Tibial artery (tissue), 4 donors: ENCODE measurements at places on chromosomes 7 and 10.
A peak's percentile ranks its signal among the peaks of the same experiment; 100 is the strongest.

DNA sequence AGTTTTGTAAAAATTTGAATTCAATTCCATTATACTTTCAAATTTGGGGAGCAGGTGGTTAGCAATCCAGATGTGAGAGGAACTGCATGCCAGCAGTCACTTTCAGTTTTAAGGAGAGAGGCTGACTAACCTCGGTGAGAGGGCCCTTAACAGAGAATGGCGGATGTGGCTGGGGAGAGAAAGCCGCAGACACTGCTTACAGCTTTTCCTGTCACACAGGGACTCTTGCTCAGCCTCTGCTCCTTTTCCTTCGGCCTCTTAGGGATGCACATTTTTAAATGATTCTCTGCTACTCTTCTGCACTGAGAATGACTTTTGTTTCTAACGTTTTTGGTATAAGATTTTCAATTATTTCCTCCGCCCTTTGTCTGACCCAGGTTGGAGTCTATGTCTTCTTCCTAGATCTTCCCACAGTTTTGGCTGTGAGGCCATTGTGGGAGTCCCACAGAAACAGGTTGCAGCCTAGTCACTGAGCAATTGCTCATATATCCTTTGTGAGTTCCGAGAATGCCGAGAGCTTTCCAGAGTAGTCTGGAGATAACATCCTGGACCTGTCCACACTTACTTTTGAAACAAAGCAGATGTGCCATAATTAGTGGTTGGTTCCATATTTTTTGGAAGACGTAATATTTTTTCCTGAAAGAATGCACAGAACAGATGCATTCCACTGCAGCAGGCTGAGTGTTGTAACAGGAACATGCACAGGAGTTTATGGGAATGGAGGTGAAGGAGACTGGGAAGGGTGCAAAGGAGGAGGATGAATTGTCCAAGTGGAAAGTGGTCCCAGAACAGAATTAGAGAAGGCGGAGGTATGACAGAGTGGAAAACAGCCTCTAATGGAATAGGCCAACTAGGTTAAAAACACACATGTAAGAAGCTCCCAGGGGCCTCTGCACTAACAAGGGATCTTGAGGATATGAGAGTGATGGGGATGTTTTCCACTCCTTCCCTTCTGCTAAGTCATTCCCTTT, 168.0 kb upstream of the ZNF32 start:
- no peak for DNase-seq

- no peak for DNase-seq
Observed at GRCh38 chr7:149474309-149475120, 13.7 kb upstream of the ZNF777 start.

GRCh38 chr7:158355456-158356065, 232.1 kb downstream of the PTPRN2 start:
- peak; percentile 33 for DNase-seq

DNA sequence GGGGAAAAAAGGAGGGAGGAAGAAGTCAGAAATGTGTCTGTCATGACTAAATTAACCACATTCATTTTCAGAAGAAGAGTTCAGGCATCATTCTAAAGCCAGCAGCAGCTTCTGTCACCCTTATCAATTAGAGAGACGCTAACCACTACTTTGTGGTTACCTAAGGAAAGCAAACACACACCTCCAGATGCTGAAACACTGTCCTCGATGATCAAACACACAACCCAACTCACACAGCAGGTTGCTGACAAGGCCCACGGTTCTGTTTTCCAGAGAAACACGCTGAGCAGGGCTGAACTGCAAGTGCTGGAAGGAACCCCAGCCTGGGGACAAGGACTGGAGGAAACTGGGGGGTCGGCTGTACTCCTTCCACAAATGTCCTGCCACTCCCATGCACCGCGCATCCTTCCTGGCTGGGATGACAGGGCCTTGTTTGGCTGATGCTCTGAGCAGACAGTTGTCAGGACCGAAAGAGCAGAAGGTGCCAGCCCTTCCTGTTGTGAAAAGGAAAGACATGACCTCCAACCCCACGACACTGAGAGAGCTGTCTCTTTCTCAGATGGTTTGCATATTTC, 36.6 kb downstream of the PRKCQ start:
- DNase-seq, result no peak

DNA sequence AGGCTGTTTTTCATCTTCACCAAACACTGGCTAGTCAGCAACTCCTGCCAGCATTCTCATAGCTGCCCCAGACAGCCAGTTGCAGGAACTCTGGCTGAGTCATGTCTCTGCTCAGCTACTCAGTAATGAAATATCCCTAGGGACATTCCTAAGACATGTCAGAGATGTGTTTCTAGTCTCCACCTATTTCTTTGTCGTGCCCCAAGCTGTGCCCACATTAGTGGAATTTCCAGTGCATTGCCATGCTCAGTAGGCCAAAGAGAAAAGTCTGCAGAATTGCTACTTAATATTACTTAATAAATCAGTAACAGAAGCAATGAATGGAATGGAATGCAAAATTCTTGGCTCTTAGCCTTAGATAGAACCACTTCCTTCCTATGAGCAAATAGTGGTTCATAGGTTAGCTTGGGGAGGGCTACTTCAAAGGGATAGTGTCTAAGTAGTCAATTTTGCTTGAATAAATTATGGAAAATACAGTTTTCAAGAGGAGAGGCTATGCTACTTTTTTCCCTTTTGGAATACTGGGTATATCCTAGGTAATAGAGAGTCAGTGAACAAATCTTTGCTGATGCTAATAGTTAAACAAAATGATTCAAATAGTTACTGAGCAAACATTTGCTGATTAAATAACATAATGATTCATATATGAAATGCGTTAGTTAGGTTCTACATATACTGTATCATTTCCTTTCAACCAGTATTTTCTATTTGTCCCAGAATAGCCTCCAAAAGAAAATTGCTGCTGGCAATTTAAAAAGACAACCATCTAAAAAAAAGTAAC, 23.6 kb upstream of the SEMA3C start:
- DNase-seq, result peak; percentile 78
